ENCODE measurements at places on chromosomes 1 and 21.

DNA sequence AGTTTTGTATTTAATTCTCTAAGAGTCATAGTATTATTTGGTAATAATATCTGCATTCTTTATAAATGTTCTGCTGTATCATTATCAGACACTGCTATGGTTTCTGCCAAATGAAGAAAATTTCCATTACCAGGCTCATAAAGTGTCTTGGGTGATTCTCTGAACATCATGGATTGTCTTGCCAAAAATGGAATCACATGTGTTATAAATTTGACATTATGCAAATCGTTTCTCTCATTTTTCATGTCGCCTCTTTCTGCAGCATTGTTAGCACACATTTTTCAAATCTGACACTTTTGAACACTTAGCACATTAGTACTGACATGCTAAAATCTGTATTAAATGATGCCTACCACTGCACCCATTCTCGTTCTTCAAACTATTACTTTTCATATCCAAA, 74.2 kb upstream of the NEK7 start:
- no peak for DNase-seq

GRCh38 chr1:53696990-53697389, 42.0 kb downstream of the GLIS1 start:
- no peak for DNase-seq

DNA sequence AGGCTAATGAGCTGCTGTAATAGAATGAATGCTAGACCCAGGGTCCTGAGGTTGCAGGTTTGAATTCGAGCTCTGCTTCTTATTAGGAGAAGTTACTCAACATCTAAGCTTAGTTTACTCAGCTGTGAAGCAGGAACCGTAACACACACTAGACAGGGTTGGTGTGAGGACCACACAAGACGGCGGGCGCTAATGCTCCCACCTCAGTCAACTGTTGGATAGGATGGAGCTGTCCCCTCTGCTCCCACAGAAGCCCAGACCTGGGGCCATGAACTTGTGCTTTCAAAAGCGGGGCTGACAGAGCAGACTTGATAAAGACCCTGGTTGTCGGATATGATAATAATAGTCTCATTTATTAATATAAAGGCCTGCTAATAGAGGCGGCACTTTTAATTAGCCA, 98.4 kb upstream of the CD34 start:
- DNase-seq, result no peak

- DNase-seq, result no peak
Observed at GRCh38 chr21:42565206-42565810, 51.7 kb downstream of the SLC37A1 start.

DNA sequence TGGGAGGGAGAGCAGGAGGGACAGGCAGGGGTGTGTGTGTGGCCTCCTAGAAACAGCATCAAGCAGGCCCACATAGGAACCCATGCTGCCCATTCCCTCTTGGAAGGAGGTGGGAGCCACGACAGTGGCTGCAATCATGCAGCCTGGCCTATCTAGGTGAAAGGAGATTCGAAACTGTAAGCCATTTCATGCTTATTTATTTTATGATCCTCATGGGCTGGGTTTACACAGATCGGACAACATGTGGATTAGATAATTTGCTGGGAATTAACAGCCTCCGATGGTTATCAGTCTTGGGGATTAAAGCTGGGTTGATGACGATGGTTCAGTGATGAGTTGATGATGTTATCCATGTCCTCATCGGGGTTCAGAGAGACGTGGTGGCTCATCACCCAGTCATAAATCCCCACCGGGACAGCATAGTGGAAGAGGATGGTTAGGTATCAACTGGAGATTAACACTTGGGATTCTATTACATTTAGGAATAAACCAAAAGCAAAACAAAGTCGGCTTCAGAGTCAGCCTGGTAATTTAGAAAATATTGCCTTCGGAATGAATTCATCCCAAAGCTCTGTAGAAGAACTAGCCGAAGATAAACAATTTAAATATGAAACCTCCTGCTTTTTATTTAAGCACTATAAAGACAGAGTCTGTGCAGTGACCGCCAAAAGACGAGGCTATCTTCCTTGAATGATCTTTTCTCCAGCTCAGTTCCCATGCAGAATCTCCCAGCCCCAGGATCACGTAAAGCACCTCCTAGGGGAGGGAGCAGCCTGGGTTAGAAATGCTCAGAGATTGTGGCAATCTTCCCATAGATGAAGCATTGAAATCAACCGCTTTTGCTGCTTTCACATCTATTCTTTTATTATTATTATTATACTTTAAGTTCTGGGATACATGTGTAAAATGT, 252.8 kb downstream of the FOXD2 start:
- no peak for DNase-seq

GRCh38 chr1:98398649-98399048, 262.9 kb upstream of the SNX7 start:
- DNase-seq, result no peak

GRCh38 chr1:42456010-42456753, at the start of the genes PPCS and ZMYND12:
Gene PPCS (plus strand): TSS chr1:42456543. CDS start chr1:42456566, 23 bp downstream.
Gene ZMYND12 (minus strand): TSS chr1:42456022. CDS start chr1:42455997, 25 bp downstream.
- DNase-seq, result peak; percentile 81

DNA sequence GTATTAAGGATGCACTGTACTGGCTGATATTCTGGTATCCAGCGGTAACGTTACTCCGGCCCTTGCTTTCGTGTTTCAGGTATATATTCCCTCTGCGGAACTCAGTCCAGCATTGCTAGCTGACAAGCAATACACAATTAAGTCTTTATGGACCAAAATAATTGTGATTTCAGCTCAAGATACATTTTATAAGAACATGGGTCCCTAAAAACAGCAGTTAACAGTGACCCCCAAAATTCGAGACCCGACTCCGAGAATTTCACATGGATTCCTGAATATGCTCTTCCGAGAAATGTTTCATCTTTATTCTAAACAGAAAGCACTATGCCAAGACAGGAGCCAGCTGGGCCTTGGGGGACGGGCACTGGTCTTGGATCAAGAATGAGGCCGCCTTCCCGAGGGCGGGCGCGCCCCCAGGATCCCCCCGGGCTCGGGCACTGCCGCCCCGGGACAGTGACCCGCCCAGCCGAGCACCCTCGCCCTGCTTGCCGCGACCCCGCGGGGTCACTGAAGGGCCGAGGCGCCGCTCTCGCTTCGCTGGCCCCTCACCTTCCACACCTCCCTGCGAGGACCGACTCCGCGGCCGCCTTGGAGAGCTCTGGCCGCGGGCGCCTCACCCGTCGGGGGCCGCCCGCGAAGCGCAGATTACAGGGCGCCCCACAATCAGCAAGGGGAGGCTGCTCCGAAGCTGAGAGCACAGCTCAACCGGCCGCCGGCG, 610 bp downstream of the SCYL3 start:
- no peak for DNase-seq

- DNase-seq, result no peak
Observed at GRCh38 chr1:212219679-212220463, 65.3 kb upstream of the PPP2R5A start.

- no peak for DNase-seq
Observed at GRCh38 chr1:15206418-15207030, 40.5 kb upstream of the FHAD1 start.

DNA sequence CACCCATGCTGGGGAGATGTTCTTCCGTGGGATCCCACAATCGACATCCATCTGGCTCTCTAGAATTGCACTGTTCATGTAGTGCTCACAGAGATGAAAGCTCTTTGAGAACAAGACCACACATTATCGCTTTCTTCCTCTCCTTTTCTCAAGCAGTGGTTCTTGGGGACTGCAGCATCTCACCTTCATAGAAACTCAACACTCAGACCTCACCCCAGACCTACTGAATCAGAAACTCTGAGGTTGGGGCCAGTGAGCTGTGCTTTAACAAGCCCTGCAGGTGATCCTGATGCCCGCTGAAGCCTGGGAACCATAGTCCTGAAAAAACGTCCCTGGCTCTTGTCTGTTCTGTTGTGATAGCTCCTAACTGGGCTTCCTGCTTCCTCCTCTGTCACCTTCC, 251.3 kb upstream of the FGGY start:
- no peak for DNase-seq

GRCh38 chr21:15517394-15517793, 212.4 kb upstream of the USP25 start:
- no peak for DNase-seq

DNA sequence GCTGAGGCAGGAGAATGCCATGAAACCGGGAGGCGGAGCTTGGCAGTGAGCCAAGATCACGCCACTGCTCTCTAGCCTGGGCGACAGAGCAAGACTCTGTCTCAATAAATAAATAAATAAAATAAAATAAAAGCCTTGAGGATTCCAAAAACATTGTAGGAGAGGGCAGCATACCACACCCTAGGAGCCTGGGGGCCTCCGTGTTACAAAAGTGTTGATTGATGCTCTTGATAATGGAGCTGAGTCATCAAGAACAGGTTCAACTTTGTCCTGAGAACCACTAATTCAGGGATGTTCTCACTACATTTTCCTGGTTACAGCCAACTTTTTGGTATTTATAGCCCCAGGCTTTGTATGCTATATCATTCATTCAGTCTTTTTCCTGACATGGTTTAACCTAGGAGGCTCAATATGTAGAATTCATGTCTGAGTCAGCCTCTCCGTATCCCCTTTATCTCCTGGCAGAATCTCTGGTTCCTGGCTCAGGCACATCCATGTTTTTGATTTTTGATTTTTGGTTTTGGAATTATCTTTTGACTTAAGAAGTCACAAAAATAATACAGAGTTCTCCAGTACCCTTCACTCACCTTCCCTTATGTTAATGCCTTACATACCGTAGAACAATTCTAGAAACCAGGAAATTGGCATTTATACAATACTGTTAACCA, 69.4 kb downstream of the LRRC8D start:
- no peak for DNase-seq

- no peak for DNase-seq
Observed at GRCh38 chr1:97898948-97899347, 21.9 kb downstream of the DPYD start.

- DNase-seq, result no peak
Observed at GRCh38 chr1:174988539-174988938, 11.2 kb upstream of the CACYBP start.

DNA sequence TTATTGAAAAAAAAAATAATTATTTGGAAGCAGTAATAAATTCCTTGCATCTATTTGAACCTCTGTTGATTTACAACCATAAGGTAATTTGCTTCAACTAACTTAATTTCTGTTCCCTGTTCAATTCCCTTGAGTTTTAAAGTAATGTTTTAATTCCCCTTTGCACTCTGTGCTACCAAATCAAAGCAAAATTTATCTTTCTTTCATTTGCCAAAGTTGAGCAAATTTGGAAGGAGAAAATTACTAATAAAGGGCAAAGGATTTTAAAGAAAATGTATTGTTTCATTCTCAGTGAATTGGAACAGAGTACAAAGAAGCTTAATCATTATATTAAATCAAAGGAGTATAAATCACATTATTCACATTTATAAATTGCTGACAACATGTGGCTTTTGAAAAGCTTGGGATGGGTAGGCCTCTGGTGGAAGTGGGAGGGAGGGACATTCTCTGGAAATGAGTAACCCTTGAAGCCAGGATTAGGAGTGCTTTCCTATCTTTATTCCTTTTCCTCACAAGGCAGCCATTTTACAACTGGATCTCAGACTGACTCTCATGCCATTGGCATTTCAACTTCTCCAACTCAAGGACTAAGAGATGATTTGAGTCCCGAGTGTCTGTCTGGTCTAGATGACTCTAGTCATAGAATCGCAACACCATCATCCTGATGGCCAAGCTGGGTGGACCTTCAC, 331.6 kb upstream of the DUSP10 start:
- DNase-seq, result no peak

GRCh38 chr21:25967901-25968438, 202.6 kb downstream of the APP start:
- DNase-seq, result no peak

DNA sequence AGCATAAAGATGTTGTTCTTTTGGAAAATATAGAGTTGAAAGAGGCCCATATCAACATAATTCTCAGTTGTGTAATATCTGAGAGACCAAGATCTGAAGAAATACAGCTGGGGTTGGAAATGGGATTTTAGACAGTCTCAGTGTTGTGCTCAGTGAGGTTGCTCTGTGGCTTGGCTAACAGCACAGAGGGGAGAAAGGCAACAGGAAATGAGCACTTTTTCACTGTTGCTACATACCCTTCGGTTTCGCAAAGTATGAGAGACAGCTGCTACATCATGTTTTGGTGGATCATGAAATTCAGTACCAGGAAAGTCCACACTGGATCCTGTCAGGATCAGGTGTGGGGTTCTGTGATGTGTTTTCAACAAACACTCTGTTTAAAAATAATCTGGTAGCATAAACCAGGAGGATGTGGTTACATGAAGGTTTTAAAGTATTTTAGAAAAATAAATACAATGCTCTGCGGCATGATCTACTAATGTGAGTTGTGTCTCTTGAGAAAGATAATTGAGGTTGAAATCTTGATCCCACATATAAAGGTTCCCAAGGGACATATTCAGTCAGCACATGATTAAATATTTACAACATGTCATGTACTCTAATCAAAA, 7.0 kb upstream of the GPR88 start:
- no peak for DNase-seq

DNA sequence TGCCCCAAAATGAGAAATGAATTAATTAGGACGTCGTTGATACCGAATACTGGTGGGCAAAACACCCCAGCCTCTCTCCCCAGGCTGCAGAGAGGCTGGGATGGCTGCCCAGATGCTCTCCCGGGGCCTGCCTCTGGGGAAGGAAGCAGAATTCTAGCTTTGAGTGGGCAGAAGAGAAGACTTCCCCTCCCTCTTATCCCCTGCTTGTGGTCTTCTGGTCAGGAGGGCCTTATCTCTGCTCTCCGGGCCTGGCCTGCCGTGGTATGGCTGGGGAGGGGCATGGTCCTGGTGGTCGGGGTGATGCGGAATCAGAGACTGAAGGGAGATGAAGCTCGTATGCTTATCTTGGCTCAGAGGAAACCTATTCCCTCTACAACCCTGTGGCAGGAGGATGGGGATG, 9.8 kb upstream of the CSF3R start:
- DNase-seq, result no peak

DNA sequence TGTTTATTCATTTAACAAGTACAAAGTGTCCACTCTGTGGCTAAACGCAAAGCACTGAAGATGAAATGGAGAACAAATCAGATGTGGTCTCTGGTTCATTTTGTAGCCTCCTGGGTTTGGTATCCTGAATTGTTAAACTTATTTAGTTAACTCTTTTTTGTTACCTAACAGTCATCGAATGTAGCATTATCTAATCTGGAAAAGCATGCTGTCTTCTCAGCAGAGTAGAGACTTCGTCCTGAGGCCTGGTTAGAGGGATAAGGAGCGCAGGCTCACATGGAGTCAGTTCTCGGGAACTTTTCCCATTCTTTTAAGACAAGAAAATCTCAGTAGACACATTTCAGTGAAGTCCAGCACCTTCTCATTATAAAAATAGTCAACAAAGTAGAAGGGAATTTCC, 33.1 kb upstream of the SH3D21 start:
- no peak for DNase-seq

DNA sequence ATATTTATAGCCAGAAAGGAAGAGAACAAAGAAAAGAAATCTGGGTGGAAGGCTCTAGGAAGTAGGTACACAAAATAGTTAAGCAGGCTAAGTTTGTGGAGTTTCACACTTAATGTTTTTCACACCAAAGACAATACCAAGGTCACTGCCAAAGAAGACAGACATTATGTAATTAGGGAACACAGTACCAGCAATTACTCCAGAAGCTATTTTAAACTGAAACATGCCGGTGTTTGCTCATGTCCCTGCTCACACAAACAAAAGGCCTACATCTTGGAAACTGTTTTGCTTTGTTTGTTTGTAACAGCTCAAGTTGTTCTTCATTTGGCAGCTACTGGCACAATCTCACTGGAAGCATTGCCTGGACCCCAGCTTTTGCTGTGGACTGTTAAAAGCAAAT, 88.5 kb upstream of the DAB1 start:
- DNase-seq, result no peak
